ENCODE measurements at places on chromosomes 13 and 19. TPM values are rescaled to one million over a fixed set of nuclear protein-coding genes. Genes with fewer than 3 reads are reported as not detected.

- no peak overlapping the region for H3K27ac ChIP-seq
- H3K4me1 ChIP-seq = no peaks in the 10 kb centered on the region
- no peaks in the 10 kb centered on the region for H3K27me3 ChIP-seq
- no peaks in the 10 kb centered on the region for H3K36me3 ChIP-seq
- no peak overlapping the region for H3K4me3 ChIP-seq
These were observed 182.8 kb downstream of the FOXO1 start for GRCh38 chr13:40483601-40484000.

DNA sequence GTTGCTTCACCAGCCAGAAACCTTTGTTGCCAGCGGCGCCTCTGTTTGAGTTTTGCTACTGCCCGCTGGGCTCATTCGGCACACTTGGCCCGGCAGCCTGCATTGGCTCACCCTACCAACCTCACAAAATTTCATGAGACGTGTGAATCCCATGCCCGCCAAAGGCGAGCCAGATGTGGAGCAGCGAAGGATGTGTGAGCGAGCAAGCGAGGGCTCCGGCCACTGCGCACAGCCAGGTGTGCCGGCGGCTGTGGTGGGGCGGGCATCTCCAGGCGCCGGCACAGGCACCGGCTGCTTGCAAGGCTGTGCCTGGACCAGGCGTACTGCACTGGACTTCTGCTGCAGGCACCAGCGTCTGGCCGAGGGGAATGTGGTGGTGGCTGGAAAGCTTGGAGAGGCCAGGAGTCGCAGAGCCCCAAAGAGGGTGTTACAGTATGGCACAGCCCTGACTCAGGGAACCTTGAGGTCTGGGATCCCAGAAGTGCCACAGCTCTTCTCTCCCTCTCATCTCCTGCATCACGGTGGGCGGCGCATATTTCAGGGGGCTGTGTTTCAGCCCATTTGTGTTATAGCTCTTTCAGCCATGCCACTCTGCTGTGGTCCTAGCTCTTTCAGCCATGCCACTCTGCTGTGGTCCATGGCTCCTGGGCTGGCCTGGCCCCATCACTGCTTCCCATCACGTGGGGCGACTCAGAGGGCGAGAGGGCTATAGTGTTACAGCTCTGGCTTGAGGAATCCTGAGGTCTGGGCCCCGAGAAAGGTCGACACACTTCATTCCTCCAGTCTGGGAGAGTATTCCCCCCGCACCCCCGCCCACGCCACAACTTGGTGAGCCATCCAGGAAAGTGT is 592.0 kb upstream of the SLITRK5 start:
- DNase-seq = no peak
- H3K27ac ChIP-seq = no peak overlapping the region
- no peaks in the 10 kb centered on the region for H3K4me1 ChIP-seq

The TMEM221 gene
- total RNA-seq = not detected

GRCh38 chr13:98873377-98874028 is 104.4 kb downstream of the DOCK9 start:
- no peak for DNase-seq
- no peak overlapping the region for H3K4me3 ChIP-seq
- H3K36me3 ChIP-seq = peaks cover 17% of the 10 kb centered on the region
- no peaks in the 10 kb centered on the region for H3K27me3 ChIP-seq
- H3K4me1 ChIP-seq = peaks cover 1% of the 10 kb centered on the region
- H3K27ac ChIP-seq = no peak overlapping the region
